Gastrocnemius medialis (tissue), 4 donors: ENCODE measurements at places on chromosomes 4 and X. TPM values are rescaled to one million over a fixed set of nuclear protein-coding genes. Genes with fewer than 3 reads are reported as not detected.

DNA sequence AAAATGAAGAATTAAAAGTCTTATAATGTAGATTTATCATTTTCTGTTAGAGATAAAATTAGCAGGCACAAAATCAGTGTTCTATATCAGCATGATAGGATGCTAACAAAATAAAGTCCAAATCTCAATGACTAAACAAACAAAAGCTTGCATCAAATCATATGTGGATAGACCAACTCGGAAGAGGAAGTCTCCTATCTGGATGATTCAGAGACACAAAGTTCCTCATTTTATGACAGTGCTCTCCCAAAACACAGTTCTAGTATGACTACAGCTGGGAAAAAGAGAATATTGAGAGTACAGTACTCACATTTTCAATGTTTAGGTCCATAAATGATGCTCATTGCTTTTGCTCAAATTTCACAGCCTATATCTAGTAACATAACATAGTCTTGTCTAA lies 376.1 kb upstream of the CTSO start:
- no peak for DNase-seq
- H3K27me3 ChIP-seq, result no peaks in the 10 kb centered on the region
- H3K4me3 ChIP-seq, result no peak overlapping the region

- no peaks in the 10 kb centered on the region for H3K36me3 ChIP-seq
- DNase-seq, result no peak
Observed at GRCh38 chr4:174865418-174865985, 36.5 kb upstream of the GLRA3 start.

The HPGD gene
- total RNA-seq, result 1.2 TPM

DNA sequence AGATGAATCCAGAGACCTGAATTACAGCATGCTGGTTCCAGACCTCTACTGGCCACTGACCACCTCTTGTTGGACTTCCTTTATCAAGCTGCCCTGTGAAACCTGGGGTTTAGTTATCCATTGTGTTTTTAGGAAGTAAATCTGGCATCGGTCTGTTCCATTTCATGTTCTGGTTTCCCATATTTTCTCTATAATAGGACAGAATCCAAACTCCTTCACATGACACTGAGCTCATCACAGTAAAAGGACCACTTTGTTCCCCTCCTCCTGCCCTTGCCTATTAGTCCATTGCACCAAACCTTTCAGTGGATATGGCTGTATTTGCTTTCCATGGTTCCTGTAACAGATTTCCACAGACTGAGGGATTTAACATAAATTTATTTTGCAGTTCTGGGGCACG lies 4.0 kb downstream of the MFAP3L start:
- H3K4me1 ChIP-seq, result peaks cover 32% of the 10 kb centered on the region
- DNase-seq, result no peak
- H3K27me3 ChIP-seq, result no peaks in the 10 kb centered on the region
- no peak overlapping the region for H3K4me3 ChIP-seq
- H3K36me3 ChIP-seq, result no peaks in the 10 kb centered on the region
- no peak overlapping the region for H3K27ac ChIP-seq

DNA sequence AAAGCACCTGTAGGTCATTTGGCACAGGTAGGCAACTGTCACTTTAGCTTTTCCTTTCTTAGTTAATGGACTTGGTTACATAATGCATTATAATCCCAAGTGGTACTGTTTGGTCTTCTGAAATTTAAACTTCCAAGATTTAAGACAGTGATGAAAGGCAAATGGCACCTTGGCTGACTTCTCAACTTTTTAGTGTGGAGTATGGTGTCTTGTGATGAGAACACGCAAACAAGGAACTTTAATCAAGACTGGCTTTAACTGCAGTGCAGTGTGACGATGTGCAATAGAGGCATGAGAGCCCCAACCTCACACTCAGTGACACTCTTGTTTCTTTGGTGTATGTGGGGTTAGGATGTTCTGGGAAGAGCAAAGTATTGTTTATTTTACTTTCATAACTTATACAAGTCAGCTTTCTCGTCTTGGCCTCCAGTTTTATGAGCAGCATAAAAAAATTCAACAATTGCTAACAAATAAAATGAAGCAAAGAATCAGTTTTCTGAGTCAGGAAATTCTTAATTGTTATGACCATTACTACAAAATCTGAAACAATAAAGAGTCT lies 171.9 kb downstream of the MAD2L1 start:
- no peak overlapping the region for H3K27ac ChIP-seq
- H3K27me3 ChIP-seq, result no peaks in the 10 kb centered on the region

DNA sequence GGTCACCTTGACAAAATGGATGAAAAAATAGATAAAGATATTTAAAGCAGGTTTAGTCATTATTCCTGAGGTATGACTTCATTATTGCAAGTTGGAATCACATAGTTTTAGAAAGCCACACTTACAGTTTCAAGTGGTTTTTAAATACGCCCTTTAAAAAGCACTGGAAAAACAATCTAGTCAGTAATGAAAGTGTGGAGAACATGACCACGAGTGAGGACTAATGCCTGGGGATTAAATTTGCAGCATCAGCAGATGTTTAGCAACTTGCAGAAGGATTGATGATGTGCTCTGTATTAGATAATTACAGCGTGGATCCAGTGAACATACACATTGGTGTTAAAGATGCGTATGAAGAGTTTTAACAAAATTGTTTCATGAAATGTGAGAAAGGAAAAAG lies 5.9 kb downstream of the SPARCL1 start:
- H3K4me1 ChIP-seq, result peaks cover 18% of the 10 kb centered on the region
- H3K36me3 ChIP-seq, result no peaks in the 10 kb centered on the region
- DNase-seq, result no peak
- H3K4me3 ChIP-seq, result peak overlapping the region; percentile 18

DNA sequence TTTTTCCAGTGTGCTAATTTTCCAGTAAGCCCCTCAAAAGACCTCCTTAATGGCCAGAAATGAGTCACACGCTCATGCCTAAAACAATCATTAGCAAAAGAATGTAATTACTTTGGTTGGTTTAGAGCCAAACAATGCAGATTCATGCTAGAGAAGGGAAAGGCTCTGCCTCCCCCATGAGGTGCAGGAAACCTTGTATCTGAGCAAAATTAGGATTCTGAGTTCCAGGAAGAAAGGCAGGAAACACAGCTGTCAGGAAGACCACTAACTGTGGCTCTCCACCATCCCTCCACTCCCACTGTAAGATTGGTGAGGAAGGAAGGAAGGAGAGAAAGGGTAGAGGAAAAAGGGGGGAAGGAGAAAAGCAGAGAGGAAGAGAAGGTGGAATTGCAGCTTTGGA lies 104.9 kb upstream of the DHX15 start:
- H3K4me3 ChIP-seq, result no peak overlapping the region
- no peak overlapping the region for H3K27ac ChIP-seq
- H3K27me3 ChIP-seq, result no peaks in the 10 kb centered on the region
- DNase-seq, result no peak
- H3K4me1 ChIP-seq, result no peaks in the 10 kb centered on the region
- H3K36me3 ChIP-seq, result no peaks in the 10 kb centered on the region

DNA sequence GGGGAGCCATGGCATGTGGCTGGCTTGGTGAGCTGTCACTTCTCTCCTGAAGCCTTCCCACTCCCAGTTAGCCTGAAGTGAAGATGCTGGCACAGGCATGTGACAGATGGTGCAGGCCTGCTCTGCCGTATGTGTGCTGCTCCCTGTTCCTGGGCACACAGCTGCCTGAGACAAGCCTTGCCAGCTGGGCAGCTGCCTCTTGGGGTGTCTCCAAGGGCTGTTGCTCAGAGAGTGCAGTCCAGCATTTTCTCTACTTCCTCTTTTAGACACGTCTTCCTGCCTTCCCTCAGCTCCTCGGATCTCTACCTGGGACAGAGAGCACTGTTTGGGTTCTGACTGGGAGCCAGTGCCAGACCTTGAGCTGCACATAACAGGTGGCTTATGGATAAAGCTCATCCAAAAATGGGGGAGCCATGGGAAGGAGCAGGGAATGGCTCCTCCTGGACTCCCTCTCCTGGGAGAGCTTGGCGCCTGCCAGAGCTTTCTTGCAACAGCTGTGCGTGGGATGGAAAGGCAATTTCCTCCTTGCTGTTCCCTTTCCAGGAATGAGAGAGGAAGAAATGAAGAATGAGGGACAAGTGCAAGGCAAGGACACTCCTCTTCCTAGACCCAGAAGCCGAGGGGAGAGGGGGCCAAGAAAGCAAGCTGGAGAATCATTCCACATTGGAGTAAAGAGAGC lies 132.9 kb downstream of the MSL3 start:
- H3K4me3 ChIP-seq, result no peak overlapping the region
- DNase-seq, result peak; percentile 35

GRCh38 chr4:6109842-6110560 lies 90.3 kb downstream of the JAKMIP1 start:
- DNase-seq, result no peak
- peaks cover 2% of the 10 kb centered on the region for H3K27me3 ChIP-seq
- no peak overlapping the region for H3K27ac ChIP-seq
- H3K4me1 ChIP-seq, result no peaks in the 10 kb centered on the region

DNA sequence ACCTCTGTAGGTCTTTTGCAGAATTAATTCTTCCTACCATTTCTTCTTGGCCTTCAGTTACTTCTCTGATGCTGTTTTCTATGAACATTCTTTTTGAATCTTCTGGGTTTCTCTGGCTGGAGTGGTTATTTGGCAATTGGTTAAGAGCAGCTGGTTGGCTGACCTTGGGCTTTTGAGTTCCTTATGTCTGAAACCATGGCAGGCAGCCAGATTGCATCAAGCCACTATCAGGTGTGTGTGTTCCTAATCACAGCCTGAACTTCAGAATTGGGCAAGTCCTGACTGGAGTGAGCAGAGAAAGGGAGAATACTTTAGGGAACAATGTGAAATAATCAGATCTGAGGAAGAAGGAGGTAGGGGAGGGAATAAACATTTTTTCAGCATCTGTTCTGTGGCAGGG lies 90.2 kb downstream of the ARHGAP10 start:
- H3K36me3 ChIP-seq, result no peaks in the 10 kb centered on the region
- H3K27me3 ChIP-seq, result no peaks in the 10 kb centered on the region
- H3K4me1 ChIP-seq, result peaks cover 60% of the 10 kb centered on the region
- H3K27ac ChIP-seq, result peak overlapping the region; percentile 95
- DNase-seq, result peak; percentile 95
- H3K4me3 ChIP-seq, result no peak overlapping the region

DNA sequence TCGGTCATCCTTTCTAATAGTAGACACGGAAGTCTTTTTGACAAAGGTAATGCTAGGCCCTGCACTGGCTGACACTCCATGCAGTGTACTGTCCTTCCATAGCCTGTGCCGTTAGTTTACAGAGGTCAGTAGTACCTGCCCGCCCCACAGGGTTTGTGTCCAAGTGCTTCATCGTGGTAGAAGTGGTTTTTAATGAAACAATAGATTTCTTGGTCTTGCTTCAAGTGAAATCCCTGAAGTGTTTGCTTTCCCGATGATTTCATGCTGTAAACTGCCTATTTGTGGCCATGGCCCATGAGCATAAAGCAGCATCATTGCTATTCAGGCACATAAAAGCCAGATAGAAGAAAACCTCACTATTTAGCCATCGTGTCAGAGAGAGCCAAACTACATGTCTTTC lies 139.3 kb downstream of the GPR143 start:
- no peaks in the 10 kb centered on the region for H3K4me1 ChIP-seq
- no peak for DNase-seq
- H3K36me3 ChIP-seq, result no peaks in the 10 kb centered on the region
- no peak overlapping the region for H3K27ac ChIP-seq
- no peaks in the 10 kb centered on the region for H3K27me3 ChIP-seq

The ZXDB gene
- total RNA-seq, result 10.7 TPM

DNA sequence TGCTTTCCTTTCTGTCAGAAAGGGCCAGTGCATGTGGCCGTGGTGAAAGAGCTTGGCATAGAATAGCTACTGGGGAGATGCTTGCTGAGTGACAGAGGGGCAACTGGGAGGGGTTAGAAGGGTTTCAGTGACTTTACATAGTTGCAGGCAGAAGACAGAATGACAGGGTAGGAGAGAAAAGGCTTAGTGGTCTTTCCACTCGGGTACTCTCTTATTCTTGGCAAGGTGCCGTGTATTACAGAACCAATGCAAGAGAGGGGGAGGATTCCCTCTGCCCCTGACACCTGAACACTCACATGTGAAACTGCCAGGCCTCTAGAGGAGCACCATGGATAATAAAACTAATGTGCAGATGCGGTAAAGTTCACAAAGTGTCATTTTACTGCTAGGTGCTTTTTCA lies 228.2 kb downstream of the MGST2 start:
- no peaks in the 10 kb centered on the region for H3K4me1 ChIP-seq
- H3K27ac ChIP-seq, result no peak overlapping the region
- H3K36me3 ChIP-seq, result no peaks in the 10 kb centered on the region

The ARHGEF9 gene
- total RNA-seq, result 3.2 TPM

- H3K4me3 ChIP-seq, result no peak overlapping the region
- no peak for DNase-seq
- no peaks in the 10 kb centered on the region for H3K4me1 ChIP-seq
- peak overlapping the region; percentile 22 for H3K27ac ChIP-seq
- no peaks in the 10 kb centered on the region for H3K36me3 ChIP-seq
Observed at GRCh38 chrX:21926527-21927278, 13.8 kb upstream of the SMS start.

The SASH3 gene
- 1.7 TPM for total RNA-seq

The NR0B1 gene
- not detected for total RNA-seq

GRCh38 chrX:74797338-74797887 lies 127.8 kb downstream of the NEXMIF start:
- no peaks in the 10 kb centered on the region for H3K27me3 ChIP-seq
- no peak overlapping the region for H3K4me3 ChIP-seq
- H3K27ac ChIP-seq, result no peak overlapping the region
- H3K36me3 ChIP-seq, result no peaks in the 10 kb centered on the region
- no peak for DNase-seq

- no peaks in the 10 kb centered on the region for H3K4me1 ChIP-seq
- H3K4me3 ChIP-seq, result peak overlapping the region; percentile 64
- no peaks in the 10 kb centered on the region for H3K36me3 ChIP-seq
- no peaks in the 10 kb centered on the region for H3K27me3 ChIP-seq
- H3K27ac ChIP-seq, result peak overlapping the region; percentile 91
- no peak for DNase-seq
Observed at GRCh38 chrX:74292808-74293123, 11.2 kb upstream of the ZCCHC13 start.

- no peaks in the 10 kb centered on the region for H3K4me1 ChIP-seq
- H3K27me3 ChIP-seq, result no peaks in the 10 kb centered on the region
- H3K36me3 ChIP-seq, result no peaks in the 10 kb centered on the region
- no peak overlapping the region for H3K27ac ChIP-seq
Observed at GRCh38 chr4:181962321-181962720, 280.9 kb upstream of the TENM3 start.

GRCh38 chr4:105780176-105780575 lies 71.6 kb downstream of the GSTCD start:
- H3K4me3 ChIP-seq, result no peak overlapping the region
- H3K4me1 ChIP-seq, result no peaks in the 10 kb centered on the region
- H3K27me3 ChIP-seq, result no peaks in the 10 kb centered on the region
- H3K36me3 ChIP-seq, result no peaks in the 10 kb centered on the region

The FAM53A gene
- 2.7 TPM for total RNA-seq

- H3K4me3 ChIP-seq, result no peak overlapping the region
- no peaks in the 10 kb centered on the region for H3K36me3 ChIP-seq
- no peak for DNase-seq
- H3K27ac ChIP-seq, result no peak overlapping the region
- no peaks in the 10 kb centered on the region for H3K27me3 ChIP-seq
- H3K4me1 ChIP-seq, result peaks cover 10% of the 10 kb centered on the region
Observed at GRCh38 chr4:40335525-40335894, 377 bp downstream of the CHRNA9 start.
